ENCODE measurements at places on chromosomes 16 and 17.

- no peak for DNase-seq
These were observed 220.0 kb downstream of the NTN1 start for GRCh38 chr17:9241371-9241712.

DNA sequence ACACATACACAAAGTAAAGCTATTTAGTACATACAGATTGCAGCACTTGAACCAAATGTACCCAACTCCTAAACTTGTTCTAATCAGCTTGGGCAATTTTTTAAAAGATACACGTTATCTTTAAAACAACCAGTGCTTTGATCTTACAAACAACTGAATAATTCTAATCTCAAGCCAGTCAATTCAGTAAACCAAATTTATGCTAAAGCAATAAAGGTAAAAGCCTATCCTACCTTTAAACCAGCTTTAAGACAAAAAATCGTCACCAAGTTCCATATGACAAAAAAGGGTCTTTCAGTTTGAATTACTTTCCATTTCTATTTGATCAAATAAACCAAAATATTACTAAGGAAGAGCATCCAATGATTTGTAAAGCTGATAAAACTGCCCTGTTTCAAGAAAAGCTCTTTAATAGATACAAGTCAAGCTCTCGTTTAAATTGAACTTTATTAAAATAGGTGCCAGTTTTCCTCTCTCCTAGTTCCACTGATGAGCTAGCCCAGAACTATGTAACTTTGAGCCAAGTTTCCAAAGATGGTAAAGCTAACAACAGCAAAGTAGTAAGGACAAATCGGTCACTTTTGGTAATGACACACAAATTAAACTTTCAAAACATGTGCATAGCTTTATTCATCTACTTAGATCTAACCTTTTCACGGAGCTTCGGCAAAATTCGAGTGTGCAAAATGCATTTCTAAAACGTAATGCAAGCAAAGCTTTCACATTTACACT lies 10.2 kb downstream of the CRYBA1 start:
- DNase-seq, result no peak

DNA sequence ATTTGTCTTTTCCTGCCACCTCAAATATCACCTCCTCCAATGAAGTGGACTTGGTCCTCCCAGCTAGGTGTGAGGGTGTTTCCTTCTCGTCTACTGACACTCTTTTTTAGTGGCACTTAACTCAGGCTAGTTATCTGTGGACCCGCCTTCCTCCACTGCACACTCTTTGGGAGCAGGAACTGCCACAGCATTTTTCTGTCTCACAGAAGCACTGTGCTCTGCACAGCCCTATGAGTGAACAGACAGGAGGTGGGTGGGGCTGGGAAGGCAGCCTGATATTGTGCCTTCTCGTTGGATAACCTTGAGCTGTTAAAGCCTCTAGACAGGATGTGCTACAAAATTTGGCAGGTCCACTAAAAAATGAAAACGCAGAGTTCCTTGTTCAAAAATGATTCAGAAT lies 31.9 kb upstream of the HOXB13 start:
- DNase-seq, result no peak

DNA sequence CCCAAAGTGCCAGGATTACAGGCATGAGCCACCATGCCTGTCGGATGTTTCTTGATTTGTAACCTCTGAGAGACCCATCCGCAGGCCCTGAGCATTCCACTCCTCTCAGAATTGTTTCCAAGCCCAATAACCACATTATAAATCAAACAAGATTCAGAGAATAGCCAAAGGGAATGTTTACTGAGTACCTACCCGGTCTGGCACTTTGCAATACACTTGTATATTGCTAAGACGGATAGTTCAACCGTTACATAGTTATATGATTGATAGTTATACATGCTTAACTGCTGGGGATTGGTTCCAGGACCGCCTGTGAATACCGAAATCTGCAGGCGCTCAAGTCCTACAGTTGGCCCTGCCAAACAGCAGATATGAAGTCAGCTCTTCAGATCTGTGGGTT lies 3.0 kb upstream of the KAT8 start:
- no peak for DNase-seq

DNA sequence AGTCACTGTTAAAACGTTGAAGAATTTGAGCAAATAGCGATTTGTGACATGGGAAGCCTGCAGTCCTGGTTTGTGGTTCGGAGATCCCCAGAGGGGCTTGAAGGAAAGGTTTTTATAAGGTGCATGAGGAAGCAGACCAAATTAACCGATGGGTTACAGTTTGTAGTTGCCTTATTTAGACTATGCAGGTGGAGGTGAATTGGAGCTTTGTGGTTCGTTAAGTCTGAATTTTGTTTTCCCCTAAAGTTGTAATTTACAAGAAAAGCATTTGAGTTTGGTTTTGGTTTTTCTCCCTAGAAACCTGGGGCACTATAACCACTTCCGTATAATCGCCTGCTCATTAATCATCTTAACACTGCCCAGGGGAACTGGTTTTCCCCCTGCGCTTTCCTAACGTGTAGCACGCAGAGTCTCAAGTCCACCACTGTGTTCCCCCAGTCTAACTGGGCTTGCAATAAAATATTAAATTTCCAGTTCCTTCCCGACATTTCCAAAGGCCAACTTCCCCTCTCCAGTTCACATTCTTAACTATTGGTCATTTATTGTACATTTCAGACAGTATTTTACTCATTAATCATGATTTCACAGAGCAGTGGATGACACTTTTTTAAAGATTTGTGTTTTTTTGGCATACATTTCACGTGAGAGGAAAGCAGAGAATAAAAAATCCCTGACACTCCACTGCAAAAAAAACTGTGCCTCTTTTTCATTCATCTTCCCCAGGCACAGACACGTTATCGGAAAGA lies 932 bp downstream of the ZNF267 start:
- peak; percentile 83 for DNase-seq

- peak; percentile 73 for DNase-seq
These were observed 195.8 kb downstream of the IRX5 start for GRCh38 chr16:55126456-55126855.

- peak; percentile 64 for DNase-seq
These were observed 225.7 kb downstream of the CBLN1 start for GRCh38 chr16:49055824-49056545.

Data from NB4 (cell line).